ENCODE measurements at places on chromosomes 5 and 9.

GRCh38 chr9:137379761-137380161 is 43.2 kb downstream of the EXD3 start:
- no peak for DNase-seq

DNA sequence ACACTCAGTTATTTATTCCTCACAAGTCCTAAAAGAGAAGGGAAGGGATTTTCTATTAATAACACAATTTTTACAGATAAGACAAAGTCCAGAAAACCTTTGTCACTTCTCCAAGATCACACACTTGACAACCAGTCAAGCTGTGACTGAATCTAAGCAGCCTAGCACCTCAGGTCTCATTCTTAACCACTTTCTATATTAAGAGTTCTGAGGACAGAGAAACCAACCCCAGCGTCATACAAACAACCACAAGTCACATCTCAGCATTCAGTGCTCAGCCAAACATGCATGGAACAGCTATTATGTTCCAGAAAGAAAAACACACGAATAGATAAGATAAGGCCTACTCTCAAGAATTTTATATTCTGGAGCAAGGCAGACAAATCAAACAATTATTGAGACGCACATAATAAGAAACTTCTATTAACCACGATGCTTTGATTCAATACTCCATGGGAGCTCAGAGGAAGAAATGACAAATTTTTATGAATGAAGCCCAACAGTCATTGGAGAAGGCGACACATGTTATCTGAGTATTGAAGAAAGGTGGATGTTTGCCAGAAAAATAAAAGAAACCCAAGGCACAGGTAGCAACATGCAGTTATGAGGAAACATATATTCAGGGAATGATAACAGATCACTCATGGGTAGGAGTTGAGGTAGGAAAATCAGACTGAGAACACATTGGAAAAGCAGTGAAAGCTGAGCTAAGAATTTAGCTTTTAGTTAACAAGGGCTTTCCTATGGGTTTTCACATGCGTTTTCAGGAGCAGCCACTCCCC is 113.1 kb downstream of the HTR4 start:
- DNase-seq = no peak

GRCh38 chr5:8458038-8458383 is 589.1 kb downstream of the MTRR start:
- no peak for DNase-seq

DNA sequence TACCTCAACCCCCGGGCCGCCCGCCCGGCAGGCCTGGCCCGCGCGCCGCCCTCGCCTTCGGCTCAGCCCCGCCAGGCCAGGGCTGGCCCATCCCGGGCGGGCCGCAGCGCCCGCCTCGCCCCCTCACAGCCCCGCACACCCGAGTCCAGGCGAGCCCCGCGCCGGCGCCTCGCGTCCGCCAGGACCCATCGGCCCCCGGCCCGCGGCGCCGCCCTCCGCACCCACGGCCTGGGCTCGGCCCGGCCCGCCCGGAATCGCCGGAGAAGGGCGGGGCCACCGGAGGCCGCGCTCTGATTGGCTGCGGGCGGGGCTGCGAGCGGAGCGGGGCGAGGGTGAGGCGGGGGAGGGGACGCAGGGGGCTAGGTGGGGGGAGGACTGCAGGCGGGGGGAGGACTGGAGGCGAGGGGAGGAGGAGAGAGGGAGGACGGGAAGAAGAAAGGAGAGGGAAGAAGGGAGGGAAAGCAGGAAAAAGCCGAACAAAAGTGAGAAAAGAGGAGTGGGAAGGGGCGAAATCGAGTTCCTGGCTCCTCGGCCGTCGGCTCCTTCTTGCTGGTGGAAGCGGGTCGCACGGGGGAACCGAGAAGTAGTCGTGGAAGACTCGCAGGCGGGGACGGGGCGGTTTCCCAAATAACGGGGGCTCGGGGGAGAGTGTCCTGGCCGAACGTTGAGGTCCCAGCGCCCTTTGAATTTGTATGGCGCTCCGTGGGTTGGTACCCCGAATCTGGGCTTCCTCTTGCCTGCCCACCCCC is 472 bp upstream of the UBTD2 start:
- DNase-seq = peak; percentile 92

- peak; percentile 18 for DNase-seq
These were observed 73.9 kb upstream of the EFNA5 start for GRCh38 chr5:107744418-107745330.

DNA sequence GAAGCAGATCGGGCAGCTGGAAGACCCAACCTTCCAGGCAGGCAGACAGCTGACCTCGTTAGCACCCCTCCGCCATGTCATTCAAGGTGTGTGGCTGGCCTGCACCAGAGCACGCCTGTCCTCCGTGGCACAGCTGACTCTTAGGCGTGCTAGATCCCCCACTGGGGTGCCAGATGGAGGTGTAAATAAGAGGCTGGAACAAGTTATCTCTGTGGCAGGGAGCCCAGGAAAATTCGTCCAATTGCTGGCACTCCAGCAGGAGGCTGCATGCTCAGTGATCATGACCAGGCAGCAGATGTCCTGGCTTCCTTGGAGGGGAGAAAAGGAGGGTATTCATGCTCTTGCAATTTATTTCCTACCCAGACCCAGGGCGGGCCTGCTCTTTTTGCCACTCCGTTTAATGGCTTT is 7.8 kb upstream of the ALDOB start:
- DNase-seq = peak; percentile 84

Data from mesendoderm (in vitro differentiated cells).